ENCODE measurements at places on chromosomes 6 and 20.

- no peak for DNase-seq
Measured at GRCh38 chr6:88650029-88650619, 313.3 kb downstream of the RNGTT start.

GRCh38 chr6:44094403-44095242, 32.6 kb downstream of the MRPL14 start:
- no peak for DNase-seq

DNA sequence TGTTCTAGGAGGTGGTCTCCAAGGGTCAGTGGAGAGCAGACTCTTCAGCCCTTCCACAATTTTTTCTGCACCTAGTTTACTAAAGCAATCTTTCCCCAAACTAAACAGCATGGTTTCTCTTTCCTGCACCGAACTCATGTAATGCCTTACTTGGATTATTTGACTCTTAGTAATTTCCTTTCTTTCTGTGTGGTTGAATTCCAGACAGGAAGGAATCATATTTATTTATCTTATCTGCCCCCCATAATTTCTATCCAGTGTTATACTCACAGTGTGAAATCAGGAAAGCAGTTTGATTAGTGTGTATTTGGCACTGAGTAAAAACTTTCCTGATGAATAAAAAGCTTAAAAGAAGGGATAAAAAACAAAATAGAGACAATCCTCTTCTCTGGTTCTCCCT, 140.3 kb upstream of the STMND1 start:
- DNase-seq, result no peak

GRCh38 chr6:22448291-22448711, 121.1 kb upstream of the HDGFL1 start:
- no peak for DNase-seq

DNA sequence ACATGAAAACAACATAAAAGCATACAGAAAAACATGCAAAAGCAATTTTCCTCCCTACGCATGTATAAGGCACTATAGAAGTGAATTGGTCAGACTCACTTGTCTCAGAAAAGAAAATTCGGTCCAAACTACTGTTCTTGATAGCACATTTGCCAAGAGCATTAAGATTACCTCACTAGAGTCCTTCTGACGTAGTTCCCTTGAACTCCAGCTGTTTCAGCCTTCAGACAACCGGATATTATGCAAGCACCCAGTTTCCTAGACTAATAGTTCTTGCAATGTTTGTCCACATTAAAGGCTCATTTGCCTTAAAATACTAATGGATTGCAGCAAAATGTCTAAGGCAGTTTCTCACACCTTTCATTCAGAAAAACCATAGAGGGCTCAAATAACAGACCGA, 2.5 kb upstream of the CASS4 start:
- no peak for DNase-seq

GRCh38 chr20:61192337-61192950, 59.6 kb upstream of the CDH4 start:
- no peak for DNase-seq

DNA sequence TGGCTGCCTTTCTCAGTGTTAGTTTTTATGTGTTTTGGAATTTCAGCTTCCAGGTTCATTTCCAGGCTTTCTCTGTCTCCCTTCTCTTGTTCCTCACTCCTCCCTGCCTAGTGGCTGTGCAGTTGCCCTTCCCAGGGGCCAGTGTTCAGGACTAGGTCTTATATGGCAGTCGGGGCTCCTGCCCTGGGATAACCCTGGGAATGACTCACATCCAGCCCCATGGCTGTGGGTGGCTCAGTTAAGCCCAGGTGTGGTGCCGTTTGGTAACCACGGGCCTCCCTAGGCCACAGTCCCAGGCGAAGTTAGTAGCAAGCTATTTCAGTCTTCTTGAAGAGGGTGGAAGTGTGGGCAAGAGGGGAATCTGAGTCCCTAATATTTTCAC, 57.4 kb upstream of the DDR1 start:
- no peak for DNase-seq

- DNase-seq, result peak; percentile 43
Measured at GRCh38 chr6:159969204-159969912, 476 bp downstream of the IGF2R start.

- no peak for DNase-seq
Measured at GRCh38 chr6:33192671-33193602, 670 bp upstream of the COL11A2 start.

- DNase-seq, result no peak
Measured at GRCh38 chr20:24411834-24412216, 57.6 kb upstream of the SYNDIG1 start.

- no peak for DNase-seq
Measured at GRCh38 chr6:13113981-13114593, 214.2 kb downstream of the TBC1D7 start.

DNA sequence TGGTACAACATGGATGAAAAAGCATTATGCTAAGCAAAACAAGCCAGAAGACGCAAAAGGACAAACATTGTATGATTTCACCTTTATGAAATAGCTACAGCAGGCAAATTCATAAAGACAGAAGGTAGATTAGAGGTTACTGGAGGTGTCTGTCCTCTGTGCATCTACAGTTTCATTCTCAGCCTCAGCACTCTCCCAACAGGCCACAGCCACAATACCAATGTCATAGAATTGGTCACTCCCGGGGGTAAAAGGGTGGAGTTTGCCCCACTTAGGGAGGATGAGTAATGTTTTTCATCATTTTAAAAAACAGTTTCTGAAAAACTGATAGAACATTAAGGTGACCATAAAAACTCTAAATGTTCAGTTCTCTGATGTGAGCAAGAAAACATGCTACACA, 17.2 kb upstream of the TMX4 start:
- no peak for DNase-seq

- no peak for DNase-seq
Measured at GRCh38 chr6:31460361-31461025, 37.5 kb upstream of the MICB start.

DNA sequence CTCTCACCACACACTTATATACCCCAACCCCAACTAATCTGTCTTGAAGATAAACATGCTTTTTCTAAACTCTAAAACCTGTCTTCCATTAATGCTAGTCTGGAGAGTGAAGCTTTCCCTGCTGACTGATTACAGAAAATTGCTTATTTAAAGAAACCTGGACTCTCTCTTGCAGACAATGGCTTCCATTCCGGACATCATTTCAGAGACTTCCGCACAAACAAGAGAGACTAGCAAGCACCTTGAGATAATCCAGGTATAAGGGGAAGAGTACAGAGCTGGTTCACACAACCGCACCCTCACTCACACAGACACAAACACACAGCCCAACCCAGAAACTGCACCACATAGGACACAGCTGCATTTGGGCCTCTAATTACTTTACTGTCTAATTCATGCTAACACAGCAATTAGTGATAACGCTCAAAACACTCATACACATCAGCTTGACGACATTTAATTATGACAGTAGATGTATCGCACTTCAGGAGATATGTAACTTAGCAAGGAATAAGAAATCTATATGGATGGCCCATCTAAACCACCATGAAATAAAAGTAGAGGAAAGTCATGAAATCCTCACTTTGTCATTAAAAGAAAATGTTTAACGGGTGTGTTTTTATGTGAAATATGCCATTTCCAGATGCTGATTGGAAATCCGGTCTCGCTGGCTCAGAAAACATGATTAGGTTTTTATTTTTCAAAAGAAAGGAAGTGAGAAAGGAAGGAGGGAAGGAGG, 138.1 kb upstream of the JARID2 start:
- no peak for DNase-seq

GRCh38 chr20:43420192-43420591, 37.5 kb upstream of the SRSF6 start:
- DNase-seq, result no peak

DNA sequence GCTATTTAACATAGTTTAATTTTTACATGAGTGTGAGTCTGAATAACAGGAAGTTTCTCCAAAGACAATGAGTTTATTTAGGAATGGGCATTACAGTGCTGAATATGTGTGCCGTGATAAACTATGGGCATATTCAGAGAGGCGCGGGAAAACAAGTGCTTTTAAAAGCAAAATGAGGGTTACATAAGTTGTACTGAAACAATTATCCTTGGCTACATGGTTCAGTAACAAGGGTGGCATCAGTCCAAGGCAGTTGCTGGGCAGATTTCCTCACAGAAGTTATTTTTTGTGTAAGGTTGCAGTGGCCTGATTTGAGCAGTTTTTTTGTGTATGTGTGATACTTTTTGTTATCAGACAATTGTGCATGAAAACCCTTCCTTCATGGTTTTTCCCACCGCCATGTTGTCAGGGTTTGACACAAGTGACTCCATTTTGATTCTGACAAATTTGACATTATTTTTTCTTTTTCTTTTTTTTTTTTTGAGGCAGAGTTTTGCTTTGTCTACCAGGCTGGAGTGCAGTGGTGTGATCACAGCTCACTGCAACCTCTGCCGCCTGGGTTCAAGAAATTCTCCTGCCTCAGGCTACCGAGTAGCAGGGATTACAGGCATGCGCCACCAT, 22.3 kb upstream of the PXDC1 start:
- DNase-seq, result no peak

GRCh38 chr20:4606051-4606450, 115.7 kb upstream of the PRND start:
- no peak for DNase-seq

DNA sequence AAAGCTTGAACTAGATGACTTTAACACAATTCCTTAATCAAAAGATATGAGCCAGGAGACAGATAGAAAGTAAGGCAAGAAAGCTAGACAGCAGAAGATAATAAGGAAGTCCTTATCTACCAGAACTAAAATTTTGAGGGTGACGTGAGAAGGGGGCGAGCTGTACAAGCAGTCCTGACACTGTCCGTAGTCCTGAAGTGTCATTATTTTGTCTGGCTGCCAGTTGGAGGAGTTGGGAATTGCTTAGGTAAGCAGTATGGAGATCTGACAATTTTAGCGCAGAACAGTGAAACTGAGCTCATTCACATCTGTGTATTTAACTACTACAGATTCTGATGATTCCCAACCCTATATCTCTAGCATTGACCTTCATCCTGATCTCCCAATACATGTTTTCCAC, 25.8 kb upstream of the CEP85L start:
- DNase-seq, result no peak

DNA sequence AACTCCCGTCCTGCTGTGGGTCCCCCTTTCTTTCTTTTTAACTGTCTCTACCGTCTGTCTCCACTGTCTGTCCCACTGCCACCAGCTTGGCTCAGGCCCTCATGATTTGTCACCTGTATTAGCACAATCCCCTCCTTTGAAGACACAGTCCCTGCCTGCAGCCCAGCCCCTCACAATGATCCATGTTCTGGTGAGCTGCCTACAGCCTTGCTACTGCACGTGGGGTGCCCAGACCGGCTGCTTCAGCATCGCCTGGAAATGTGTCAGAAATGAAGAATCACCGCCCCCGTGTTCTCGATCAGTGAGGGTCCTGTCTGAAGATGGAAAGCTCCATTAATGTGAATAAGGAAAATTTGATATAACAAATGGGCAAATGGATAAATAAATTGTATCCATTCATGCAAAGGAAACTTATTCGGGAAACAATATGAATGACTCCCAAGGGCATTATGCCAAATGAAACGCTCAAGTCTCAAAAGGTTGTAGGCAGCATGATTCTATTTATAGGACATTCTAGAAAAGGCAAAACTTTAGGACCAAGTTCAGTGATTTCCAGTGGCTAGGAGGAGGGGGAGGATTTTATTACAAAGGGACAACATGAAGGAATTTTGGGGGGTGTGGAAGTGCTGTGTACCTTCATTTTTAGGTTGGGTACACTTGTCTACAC, 59.4 kb upstream of the CD83 start:
- no peak for DNase-seq

GRCh38 chr6:109212683-109213082, 117.4 kb downstream of the CEP57L1 start:
- DNase-seq, result no peak

DNA sequence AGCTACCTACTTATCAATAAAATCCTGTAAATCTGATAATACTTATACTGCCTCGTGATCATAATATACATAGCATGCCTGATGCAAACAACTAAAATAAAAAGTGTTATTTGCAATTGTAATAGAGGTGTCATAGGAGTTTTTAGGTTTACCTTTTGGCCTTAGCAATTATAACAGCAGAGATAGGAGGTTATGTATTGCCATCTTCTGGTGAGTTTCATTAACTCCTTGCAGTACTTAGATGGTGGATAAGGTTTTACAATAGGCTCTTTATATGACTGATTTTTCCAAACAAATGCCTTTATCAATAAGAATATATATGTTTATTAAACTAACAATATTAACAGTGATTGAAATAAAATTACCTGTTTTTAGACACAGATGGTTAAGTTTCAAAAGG, 27.8 kb upstream of the MYCT1 start:
- no peak for DNase-seq

DNA sequence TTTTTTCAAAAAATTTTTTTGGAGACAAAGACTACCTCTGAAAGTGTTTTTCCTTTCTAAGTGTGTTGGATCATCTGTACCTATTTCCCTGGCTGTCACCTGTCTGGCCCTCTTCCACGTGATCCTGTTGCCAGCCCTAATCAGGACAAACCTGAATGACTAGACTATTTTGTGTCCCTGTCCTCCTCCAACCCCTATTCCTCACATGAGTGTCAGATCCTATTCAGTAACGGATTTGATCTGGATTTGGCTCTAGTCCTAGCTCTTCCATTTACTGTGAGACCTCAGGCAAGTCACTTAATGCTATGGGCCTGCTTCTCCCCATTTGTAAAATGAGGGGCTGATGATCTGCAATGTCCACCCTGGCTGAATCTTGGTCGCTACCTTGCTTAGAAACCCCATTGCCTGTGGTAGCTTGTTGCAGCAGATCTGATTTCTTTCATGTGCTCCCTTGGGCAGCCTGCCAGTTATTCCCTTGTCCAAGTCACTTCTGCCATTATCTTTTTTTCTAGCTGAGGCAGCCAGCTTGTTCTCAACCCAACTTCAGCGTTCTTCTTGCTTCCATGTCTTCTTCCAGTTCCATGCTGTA, 4.8 kb downstream of the PHF20 start:
- no peak for DNase-seq

GRCh38 chr6:95364016-95364604, 213.2 kb upstream of the MANEA start:
- DNase-seq, result no peak

DNA sequence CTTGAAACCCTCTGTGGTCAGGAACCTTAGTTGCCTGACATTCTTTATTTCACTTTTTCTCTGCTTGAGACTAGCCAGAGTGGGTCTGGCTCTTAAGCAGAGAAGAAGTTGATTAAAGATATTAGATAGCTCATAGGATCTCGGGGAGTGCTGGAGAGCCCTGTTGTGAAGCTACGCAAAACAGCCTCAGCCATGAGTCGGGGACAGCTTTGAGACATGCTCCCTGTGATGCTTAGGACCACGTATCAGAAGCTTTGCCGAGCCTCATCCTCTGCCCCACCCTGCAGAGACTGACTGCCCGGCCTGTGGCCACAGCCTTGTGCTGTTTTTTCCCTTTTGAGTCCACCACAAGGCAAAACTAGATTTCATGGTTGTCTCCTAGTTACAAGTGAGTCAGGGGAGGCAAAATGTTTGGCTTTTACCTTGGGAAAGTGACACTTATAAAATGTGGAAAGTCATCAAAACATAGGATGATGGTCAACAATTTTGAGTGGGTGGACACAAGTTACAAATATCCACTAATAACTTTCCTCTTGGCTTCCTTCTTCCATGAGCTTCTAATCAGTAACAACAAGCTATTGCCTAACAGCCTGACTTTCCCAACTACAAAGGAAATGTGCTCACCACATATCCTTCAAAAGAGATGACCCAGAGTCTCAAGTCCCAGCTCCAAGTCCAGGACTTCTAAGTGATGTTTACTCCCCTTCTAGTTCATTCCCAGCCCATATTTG, 108.4 kb downstream of the JAG1 start:
- no peak for DNase-seq

GRCh38 chr20:44129911-44130718, 56.9 kb downstream of the JPH2 start:
- DNase-seq, result no peak

All from activated CD8-positive, alpha-beta T cell treated with anti-CD3 and anti-CD28 coated beads, Interleukin-2, amount 10 ng/mL, durations not matched to agents 7 days and 5 days (primary cell).